Lung microvascular endothelial cell (primary cell): ENCODE measurements at places on chromosomes 16 and 17. TPM values are rescaled to one million over a fixed set of nuclear protein-coding genes. Genes with fewer than 3 reads are reported as not detected.

The TNFRSF13B gene
- not detected in 2 replicates for total RNA-seq

The TMEM114 gene
- total RNA-seq: not detected in 2 replicates

The YPEL2 gene
- total RNA-seq: 46.0 and 60.9 TPM in 2 replicates

The MFAP4 gene
- under 0.01 TPM in 1 of 2 replicates, not detected in the other for total RNA-seq

DNA sequence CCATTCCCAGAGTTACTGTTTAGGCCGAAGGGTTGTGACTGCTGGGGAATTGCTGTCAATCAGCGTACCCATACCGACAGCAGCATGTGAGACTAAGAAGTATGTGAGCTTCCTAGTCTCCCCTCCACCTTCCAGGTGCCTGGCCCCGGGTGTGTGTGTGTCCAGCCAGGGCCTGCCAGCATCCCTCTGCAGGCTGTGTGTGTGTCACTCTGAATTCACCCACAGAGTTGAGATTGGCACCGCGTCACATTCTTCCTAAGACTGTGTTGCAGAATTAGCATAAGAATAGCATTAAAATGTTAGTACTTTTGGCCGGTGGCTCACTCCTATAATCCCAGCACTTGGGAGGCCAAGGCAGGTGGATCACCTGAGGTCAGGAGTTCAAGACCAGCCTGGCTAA lies 31.8 kb downstream of the PRMT7 start:
- no peak for DNase-seq

DNA sequence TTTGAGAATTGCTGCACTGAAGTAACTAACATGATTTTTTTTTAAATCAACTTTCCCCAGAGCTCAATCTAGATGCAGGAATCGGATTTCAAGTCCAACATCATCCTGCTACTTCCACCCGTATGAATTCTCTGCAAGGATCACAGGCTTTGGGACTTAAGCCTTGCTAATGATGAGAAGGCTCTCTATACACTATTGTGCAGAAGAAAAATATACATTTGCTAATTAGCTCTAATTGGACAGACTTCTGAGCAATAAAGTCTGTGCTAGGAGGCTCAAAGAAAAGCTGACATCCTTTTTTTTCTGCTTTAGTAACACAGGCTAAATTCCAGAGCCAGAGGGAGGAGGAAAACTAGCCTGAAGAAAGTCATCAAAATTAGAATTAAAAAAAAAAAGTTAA lies 433.6 kb downstream of the PMP22 start:
- no peak for DNase-seq
